ENCODE measurements at places on chromosomes 3 and 15. TPM values are rescaled to one million over a fixed set of nuclear protein-coding genes. Genes with fewer than 3 reads are reported as not detected.

GRCh38 chr3:53949541-53949940 is 57.9 kb upstream of the SELENOK start:
- DNase-seq: no peak

- DNase-seq: peak; percentile 14
Observed at GRCh38 chr3:114058646-114059045, 2.1 kb downstream of the QTRT2 start.

- DNase-seq: no peak
Observed at GRCh38 chr15:95368755-95369601, 961.5 kb upstream of the NR2F2 start.

GRCh38 chr3:157407769-157408168 is 28.9 kb upstream of the PTX3 start:
- DNase-seq: peak; percentile 26

DNA sequence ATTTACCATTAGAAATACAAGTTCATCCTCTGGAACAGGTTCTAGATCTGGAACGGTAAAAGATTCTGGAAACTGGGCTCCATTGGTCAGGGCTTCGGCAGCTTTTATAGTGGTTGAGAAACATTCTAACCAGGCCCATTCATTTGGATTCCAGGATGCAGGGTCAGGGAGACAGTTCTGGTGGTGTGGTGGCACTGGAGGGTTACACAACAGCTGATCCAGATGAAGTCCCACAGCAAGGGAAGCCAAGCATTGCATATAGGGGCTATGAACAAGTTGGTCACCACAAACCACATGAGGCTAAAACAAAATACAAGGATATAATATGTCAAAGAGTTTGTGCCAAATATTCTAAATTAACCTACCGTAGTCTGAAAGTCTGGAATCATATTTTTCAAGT is 43.0 kb downstream of the FBXL22 start:
- DNase-seq: no peak

DNA sequence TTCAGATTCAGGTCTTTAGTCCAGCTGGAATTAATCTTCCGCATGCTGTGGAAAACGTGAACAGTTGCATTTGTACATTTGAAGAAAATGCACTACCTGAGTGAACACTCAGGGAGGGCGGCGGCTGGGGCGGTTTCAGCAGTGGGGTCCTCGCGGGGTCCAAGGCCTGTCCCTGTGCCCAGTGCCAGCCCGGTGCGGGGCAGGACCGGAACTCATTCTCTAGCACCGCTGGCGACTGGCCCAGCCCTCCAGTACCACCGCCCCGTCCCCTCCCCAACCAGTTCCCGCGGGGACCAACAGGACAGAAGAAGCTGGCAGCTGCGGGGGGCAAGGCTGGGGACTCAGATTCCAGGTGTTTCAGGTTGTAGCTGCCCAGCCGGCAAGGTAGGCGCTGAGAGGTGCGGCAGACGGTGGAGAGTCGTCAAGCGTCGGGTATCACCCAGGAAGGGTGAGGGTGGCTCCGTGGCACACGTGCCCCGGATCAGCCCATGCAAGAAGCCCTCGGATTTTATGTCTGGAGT is 72.2 kb upstream of the ARNT2 start:
- no peak for DNase-seq

- no peak for DNase-seq
Observed at GRCh38 chr3:18216996-18217395, 208.1 kb downstream of the SATB1 start.

GRCh38 chr3:114499976-114500375 is 206.1 kb downstream of the TIGIT start:
- DNase-seq: no peak

DNA sequence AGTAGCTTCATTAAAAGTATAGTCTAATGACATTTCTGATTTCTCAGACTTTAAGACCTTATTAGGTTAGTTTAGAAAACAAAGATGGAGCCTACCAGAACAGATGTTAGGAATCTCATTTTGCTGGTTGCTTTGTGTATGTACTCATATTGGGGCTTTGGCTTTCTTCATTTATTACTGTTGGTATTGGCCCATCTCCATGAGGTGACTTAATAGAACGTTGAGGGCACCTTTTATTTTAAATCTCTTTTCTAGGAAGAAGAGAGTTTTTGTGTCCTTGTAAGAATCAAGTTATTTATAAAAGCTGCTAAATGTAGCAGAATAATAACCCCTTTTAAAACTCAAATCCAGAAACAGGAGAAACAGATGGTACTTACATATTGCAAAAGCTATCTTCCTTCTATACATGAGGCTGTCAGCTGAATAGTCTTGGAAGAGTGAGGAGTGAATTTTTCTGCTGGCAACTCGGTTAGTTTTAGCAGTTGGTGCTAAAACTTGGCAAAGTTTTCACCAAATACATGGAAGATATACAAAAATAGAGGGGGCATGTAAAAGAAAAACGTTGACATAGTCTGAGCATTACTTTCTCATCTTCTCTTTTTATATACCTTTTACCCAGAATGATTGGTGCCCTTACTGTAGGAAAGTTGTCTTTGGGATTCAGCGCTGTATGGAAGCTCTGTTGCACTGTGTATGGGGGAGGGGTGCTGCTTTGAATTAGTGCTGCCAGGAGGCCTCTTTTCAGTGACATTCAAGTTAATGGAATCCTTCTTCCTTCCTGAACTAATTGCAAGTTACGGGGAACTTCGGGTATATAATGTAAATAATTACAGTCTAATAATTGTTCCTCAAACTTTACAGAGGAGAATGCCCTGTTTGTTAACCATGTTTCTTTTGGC is 35.8 kb downstream of the CTNNB1 start:
- DNase-seq: peak; percentile 47

DNA sequence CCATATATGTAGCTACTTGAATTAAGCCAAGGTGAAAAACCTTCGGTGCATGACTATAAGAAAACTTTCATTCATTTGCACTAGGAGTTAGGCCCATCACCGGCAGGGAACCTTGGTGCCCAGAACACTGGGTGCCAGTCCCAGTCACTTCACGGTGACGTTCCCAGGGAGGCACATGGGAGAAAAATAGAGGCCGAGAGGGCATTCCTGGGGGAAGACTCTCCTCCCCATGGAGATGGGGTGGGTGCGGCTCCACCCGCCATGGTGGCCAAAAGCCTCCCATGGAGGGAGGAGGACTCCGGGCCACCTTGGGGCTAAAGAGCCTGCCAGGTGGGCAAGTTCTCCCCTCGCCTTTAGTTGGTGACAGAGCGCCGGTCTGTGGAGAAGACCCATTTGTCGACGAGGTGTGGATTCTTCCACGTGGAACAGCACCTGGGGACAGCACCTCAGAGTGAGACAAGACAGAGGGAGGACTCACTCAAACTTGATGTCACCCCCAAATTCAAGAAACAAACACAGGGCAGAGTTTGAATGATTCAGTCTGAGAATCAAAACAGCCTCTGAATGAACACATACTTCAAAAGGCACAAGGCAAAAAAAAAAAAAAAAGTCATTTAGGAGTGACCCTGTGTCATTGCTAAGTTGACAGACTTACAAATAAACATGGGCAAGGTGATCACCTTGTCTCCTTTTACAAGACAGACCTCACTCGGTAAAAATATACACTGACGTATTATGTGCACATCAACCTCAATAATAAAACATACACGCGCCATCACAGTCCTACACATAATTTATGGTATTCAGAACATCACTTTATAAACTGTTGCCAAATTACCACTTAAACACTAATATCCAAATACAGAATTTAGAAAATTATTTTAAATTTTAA is 38.6 kb downstream of the ZXDC start:
- no peak for DNase-seq

DNA sequence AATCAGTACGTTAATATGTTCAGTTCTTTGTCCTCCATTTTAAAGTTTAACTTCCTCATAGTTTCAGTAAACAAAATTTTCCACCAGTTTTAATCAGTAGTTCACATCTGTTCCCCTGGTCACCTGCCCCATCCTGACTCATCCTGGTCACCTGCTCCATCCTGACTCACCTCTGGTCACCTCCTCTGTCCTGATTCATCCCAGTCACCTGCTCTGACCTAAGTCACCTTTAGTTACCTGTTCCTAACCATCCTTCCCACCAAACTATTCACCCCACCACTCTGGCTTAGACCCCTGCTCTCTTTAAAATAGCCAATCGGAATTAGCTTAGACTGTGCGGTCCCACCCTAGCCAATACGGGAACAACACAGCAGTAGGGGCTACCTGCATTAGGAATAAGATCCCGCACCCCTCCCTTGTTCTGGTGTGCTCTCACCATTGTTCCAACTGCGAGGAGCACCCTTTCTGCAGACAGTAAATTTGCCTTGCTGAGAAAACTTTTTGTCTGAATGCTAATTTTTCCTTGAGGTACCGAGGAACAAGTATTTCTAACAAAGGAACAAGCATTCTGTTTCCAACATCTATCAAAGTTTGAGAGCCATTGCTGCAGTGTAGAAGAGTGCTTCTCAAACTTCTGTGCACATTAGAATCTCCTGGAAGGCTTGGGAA is 169.3 kb downstream of the ADAMTS17 start:
- DNase-seq: no peak

DNA sequence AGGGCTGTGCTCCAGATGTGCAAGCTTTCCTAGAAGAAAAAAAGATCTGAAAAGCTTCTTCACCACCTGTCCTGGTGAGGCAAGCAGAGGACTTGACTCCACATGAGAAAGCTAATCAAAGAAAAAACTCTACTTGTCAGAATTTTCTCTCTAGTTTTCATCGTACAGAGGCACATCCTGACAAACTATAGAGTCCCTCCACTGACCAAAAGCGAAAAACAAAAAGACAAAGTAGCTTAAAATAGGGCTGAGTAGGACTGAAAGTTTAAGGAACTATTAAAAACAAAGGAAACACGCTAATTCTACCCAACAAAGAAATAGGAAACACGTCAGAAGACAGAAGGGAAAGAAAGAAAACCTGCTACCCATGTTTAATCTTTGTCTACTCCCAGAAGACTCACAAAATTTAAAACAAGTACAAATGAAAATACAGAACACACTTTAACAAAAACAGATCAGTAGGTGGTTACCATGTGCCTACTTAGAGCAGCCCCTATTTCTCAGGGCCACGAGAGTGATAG is 26.5 kb downstream of the NANOGP8 start:
- DNase-seq: no peak

The SCN11A gene
- total RNA-seq: not detected

The CP gene
- 0.28 TPM for total RNA-seq

The POLQ gene
- total RNA-seq: 5.0 TPM

The UBE3A gene
- total RNA-seq: 53.2 TPM

The MYD88 gene
- 9.3 TPM for total RNA-seq

The PIERCE2 gene
- 0.36 TPM for total RNA-seq

The IL17RB gene
- under 0.01 TPM for total RNA-seq

The CCR1 gene
- total RNA-seq: not detected

The CORO2B gene
- total RNA-seq: 9.7 TPM

The FAM107A gene
- total RNA-seq: not detected

The ARGFX gene
- total RNA-seq: not detected

The INKA1 gene
- total RNA-seq: 2.3 TPM

The RETNLB gene
- total RNA-seq: not detected

The CXCR6 gene
- total RNA-seq: under 0.01 TPM

The P2RY1 gene
- total RNA-seq: under 0.01 TPM

The LMOD3 gene
- total RNA-seq: not detected
